Bone marrow (tissue), 2 donors: ENCODE measurements at places on chromosomes 1 and 21.

DNA sequence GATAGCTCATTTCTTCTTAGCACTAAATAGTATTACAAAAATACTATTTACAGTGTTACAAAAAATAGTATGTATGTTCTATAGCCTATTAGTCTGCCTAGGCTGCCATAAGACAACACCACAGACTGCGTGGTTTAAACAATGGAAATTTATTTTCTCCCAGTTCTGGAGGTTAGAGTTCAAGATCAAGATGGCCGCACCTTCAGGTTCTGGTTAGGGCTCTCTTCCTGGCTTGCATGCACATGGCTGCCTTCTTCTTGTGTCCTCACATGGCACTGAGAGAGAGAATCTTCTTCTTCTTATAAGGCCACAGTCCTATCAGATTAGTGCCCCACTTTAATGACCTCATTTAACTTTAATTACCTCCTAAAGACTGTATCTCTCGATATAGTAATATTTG lies 4.1 kb downstream of the ATF6 start:
- DNase-seq = no peak

DNA sequence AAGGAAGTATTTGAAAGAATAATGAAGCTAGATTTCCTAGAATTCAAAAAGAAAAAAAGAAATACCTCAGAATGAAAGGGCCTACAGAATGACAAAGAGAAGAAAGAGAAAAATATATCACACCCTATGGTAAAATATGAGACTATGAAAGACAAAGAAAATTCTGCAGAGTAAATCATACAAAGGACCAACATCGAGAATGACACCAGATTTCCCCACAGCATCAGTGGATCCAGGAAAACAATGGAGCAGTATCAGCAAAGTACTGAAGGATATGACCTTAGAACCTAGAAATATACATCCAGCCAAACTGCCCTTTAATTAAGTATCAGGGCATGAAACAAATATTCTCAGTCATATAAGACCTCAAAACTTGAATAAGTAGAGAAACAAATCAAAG lies 21.2 kb upstream of the IFNAR2 start:
- DNase-seq = no peak

DNA sequence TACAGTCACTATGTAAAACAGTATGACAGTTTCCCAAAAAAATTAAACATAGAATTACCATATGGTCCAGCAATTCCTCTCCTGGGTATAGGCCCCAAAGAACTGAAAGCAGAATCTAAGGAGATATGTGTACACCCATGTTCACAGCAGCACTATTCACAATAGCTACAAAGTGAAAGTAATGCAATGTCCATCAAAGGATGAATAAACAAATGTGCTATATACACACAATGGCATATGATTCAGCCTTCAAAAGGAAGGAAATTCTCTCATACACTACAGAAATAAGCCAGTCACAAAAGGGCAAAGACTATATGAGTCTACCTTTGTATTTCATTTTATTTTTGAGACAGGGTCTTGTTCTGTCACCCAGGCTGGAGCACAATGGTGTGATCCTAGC lies 120.4 kb downstream of the TOMM20 start:
- DNase-seq = peak; percentile 58

DNA sequence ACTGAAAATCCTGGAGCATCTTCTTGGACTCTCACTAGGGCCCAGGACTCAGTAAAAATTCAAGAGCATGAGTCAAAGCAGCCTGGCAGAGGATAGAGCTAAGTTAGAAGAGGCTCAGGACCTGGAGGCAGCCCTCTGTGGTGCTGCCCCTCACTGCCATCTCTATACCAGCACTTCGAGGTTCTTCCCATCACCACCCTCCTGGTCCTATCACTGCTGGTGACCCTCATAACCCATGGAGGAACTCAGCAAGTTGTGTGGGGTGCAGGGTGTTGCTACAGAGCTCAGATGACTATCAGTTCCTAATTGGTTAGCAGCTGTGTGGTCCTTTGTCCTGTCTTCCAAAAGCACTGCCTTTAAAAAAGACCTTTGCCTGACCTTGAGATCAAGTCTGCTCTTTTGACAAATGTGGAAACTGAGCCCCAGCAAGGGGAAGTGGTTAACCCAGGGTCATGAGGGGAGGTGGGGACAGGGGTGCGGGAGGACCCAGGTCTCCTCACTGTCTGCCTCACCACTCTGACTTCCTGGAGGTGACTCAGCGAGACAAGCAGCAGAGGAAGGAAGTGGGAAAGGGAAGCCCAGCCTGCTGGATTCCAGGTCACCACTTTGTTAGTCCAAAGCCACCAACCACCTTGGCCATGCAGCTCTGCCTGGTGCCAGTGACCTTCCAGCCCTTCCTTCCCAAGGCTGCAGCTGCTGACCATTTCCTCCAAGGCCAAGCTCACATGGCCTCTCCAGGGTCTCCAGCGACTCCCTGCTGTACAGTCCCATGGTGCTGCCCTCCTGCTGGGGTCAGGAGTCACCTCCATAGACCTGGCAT lies 199.4 kb upstream of the EDN2 start:
- peak; percentile 17 for DNase-seq

GRCh38 chr1:223223091-223223995 lies 80.3 kb upstream of the TLR5 start:
- no peak for DNase-seq

GRCh38 chr1:181936768-181937581 lies 124.5 kb downstream of the ZNF648 start:
- DNase-seq = no peak

- DNase-seq = no peak
These were observed 65.7 kb upstream of the PKN2 start for GRCh38 chr1:88618331-88618730.

- DNase-seq = no peak
These were observed 1.0 kb upstream of the VPS26C start for GRCh38 chr21:37268186-37268503.

DNA sequence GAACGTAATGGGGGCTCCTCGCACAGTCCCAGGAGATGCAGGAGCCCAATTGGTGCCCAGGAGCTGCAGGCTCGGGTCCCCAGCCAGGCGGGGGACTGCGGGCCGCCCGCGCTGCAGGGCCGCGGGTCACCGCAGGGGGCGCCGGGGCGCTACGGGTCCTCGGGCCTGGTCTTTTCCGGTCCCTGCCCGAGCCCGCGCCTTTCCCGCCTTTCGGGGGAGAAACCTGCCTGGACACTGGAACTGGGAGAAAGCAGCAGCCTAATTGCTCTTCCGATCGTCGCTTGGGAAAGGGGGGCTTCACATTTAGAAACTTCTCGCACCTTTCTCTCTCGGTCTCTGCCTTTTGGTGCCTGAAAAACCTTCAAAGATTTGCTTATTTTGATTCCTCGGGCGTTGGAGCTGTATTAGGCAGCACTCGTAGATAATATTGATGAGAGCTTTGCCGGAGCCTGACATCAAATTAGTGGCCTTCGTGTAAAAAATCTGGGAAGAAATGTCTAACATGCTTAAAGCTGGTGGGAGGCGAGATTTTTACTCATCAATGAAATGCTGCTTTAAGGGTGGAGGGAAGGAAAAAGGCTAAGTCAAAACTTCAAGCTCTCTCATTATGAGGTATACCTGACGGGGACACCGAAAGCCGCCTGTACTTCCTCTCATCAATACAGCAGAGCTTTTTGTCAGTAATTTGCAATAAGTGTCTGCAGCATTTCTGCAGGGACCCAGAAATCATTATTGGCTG lies 12.6 kb upstream of the BARHL2 start:
- DNase-seq = no peak
